Stimulated activated CD8-positive, alpha-beta memory T cell treated with anti-CD3 and anti-CD28 coated beads, Interleukin-7, amount 100 ng/mL, for 4 hours (primary cell): ENCODE measurements at places on chromosomes 6 and 20.

DNA sequence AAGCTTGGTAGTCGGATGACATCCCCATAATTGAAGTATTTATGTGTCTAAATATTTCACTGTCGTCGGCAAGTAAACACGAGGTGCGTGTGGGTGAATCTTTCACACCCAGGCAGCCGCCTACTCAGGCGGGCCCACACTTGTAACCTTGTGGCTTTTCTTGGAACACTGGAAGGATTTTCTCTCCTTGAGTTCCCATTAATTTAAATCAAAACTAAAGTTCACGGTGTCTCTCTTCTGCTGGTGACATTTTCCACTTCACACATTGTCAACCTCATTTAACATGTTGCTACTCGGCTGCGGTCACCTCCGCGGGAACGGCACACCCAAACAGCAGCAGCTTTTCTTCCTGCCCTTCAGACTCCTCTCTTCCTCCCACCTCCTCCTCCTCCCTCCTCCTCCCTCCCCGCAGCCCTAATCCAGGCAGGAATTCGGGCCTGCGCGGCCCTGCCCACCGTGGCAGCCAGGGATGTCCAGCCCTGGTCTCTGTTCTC lies 336.6 kb downstream of the QKI start:
- DNase-seq, result peak; percentile 8

- DNase-seq, result no peak
These were observed 155.5 kb downstream of the BCAS1 start for GRCh38 chr20:53914781-53915445.

GRCh38 chr6:70575899-70576495 lies 9.3 kb downstream of the SDHAF4 start:
- no peak for DNase-seq

- no peak for DNase-seq
These were observed 11.2 kb downstream of the TCFL5 start for GRCh38 chr20:62850333-62850974.

GRCh38 chr6:154407440-154407839 lies 50.8 kb upstream of the IPCEF1 start:
- DNase-seq, result no peak

DNA sequence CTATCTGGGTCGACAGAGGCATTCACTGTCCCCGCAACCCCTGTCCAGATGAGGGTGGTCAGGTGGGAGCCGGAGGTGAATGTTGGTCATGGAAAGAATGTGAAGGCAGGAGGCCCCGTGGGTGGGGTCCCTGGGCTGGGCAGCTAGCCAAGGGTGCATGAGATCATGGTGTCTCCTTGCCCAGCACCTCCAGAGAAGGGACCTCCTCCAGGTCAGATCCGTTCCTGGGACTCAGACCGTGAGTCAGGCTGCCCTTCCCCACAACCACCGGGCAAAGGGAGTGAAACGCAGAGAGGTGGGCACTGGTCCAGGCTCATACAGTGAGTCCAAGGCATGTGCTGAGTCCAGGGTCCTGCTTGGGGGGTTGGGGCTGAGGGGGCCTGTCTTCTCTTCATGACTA lies 3.5 kb downstream of the FOXS1 start:
- DNase-seq, result no peak

GRCh38 chr20:37245216-37246150 lies 16.1 kb downstream of the GHRH start:
- no peak for DNase-seq

DNA sequence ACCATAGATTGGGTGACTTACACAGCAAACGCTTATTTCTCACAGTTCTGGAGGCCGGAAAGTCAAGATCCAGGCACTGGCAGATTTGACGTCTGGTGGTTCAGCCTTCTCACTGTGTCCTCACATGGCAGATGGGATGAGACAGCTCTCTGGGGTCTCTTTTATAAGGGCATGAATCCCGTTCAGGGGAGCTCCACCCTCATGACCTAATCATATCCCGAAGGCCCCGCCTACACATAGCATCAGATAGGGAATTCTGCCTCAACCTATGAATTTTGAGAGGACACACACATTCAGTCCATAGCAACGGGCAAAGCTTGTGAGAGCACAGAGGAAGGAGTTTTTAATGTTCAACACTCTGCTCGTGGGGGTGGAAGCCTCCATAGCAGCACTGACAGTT lies 27.5 kb downstream of the DAAM2 start:
- DNase-seq, result no peak

DNA sequence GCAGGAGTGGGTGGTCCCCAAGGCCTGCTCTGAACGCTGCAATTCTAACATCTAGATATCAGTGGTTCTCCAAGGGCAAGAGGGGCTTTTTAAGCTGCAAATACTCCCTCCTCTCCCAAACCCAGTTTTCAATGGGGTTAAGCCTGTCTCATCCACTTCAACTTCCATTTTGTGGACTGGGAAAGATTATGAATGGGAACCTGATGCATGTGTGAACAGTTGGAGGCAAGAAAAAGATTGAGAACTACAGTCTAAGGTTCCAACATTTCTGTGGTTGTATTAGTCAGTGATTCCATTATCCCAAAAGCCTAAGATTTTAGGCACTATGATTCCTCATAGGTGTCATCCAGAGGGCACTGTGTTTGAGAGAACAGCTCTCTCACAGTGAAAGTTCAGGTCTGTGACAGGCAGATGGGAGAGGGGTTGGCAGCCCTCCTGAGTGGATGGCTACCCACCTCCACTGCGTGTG lies 53.7 kb downstream of the HNF4A start:
- no peak for DNase-seq

- DNase-seq, result no peak
These were observed 611 bp upstream of the RAB22A start for GRCh38 chr20:58308680-58309527.

GRCh38 chr6:108341372-108341771 lies 46.5 kb downstream of the AFG1L start:
- DNase-seq, result no peak

GRCh38 chr6:142731611-142732010 lies 213.4 kb downstream of the HIVEP2 start:
- no peak for DNase-seq

DNA sequence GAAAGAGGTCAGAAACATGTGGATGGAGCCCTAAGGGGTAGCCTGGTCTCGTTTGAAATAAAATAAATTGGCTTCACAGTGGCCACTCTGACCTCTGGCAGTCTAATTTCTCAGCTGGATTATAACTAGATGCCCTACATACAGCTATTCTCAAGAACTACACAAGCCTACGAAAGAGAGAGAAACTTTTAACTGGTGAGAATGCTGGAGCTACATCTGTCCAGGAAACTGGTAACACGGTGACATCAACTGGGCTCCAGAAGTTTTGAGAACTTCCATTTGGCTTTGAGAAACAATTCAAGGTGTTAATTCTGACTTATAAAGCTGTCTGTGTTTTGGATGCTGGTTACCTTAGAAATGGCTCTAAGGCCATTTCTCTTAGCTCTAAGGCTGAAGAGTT lies 187.3 kb upstream of the TENT5A start:
- no peak for DNase-seq

GRCh38 chr20:43151901-43152300 lies 37.8 kb downstream of the PTPRT start:
- DNase-seq, result no peak

DNA sequence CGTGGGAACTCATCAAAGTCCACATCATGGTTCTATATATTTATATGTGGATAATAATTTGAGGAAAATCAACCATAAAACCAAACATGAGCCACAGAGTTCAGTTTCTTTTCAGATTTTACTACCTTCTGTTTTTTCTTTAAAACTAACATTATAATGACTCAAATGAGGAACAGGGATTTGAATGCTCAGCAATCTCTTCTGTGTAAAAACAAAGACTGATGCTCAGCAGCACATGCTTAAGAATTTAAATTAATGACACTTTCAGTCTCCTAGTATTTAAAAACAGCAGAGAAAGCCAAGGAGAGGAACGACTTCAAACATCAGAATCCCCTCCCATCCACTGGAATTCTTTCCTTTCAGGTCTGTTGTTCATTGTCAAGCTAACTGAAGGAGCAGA lies 72.7 kb downstream of the PSMG4 start:
- DNase-seq, result no peak
